Immature natural killer cell (primary cell): ENCODE measurements at places on chromosomes 6 and 20. TPM values are rescaled to one million over a fixed set of nuclear protein-coding genes. Genes with fewer than 3 reads are reported as not detected.

DNA sequence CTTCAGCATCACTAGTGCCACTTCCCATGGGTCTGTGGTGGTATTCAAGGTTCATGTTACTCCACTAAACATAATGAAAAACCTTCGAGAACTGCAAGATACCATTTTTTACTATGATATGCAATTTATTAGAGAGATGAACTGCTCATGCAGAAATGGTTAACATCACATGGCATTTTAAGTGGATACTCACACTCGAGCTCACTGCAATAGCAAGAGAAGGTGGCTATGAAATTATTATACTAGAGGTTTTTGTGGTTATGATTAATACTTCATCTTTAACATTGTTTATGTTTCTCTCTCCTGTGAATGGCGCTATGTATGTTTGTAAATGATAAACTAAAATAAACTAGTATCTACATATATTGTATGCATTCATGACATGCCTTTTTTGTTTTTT is 35.1 kb downstream of the SCAF8 start:
- no peak for DNase-seq

- no peak for DNase-seq
These were observed 27.7 kb downstream of the ZBP1 start for GRCh38 chr20:57592263-57593092.

DNA sequence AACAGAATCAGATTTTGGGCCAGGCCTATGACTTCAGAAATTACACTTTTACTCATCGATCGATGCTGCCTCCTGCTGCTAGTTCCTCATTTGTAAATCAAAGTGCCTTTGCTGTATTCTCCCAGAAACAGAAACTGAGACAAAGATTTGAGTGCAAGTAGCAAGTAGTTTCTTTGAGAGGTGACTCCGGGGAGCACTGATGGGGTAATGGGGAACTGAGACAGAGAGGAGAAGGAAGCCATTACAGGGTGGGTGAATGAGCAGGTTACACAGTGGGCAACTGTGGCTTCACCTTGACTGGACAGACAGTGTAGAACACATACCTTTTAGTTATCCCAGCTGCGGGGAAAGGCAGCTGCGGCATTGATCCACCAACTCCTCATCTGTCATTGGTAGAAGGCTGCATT is 9.7 kb upstream of the CD40 start:
- no peak for DNase-seq

DNA sequence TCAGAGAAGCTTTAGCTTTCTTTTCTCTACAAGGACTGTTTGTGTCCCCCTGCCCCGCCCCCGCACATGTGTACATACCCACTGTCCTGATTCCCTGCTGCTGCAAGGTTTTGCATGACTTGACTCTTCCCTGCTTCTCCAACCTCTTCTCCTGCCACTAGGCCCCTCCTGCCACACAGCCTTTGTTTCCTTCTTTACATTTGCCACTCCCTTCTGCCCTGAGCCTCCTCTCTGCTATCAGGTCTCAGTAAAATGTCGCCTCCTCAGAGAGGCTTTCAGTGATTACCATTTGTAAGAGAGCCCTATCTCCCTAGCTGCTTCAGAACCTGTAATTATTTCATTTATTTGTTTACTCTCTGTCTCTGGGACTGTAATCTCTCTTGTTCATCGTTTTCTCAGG is 56.4 kb upstream of the VSTM2L start:
- no peak for DNase-seq

DNA sequence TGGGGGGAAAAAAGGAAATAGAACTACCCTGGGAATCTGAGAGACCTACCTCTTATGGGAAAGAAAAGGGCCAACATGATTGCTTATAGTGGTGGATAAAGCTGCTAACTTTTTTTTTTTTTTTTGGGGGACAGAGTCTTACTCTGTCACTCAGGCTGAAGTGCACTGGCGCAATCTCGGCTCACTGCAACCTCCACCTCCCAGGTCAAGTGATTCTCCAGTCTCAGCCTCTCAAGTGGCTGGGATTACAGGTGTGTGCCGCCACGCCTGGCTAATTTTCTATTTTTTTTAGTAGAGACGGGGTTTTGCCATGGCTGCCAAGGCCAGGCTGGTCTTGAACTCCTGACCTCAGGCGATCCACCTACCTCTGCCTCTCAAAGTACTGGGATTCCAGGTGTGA is 39.5 kb upstream of the TBC1D22B start:
- no peak for DNase-seq

DNA sequence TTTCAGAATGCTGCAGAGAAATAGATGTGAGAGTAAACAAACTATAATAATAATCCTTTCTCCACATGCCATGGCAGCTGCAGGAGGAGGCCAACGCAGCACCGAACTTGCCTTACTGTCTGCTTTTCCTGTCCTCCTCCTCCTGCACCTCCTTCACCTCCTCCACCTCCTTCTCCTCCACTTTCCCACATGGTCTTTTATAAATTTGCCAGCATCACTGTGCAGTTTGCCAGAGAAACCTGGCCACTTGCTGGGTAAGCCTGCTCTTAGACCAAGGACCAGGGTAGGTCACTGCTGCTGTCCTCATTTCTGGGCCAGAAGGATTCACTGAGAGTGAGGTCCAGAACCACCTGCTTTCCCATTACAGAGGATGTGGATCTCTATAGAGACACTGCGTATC is 8.7 kb downstream of the SGK1 start:
- DNase-seq = no peak

DNA sequence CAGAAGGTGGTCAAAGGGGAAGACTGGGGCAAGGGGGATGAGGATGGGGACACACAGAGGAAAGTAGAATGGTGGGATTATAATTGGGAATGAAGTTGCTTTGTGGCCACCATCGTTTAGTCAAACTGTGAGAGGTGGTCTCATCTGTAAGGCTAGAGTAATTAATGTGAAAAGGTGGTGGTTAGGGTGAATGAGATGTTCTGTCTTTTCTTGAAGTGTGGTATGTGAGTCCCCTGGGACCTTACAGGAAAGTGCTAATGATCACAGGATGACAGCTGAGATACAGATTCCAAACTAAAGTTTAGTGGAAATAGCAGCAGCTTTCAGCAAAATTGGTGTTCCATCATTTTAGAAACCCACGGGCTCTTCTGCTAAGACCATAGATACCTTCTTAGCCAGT is 10.7 kb downstream of the ZFAND3 start:
- no peak for DNase-seq

- DNase-seq = no peak
These were observed 34.0 kb downstream of the SLX4IP start for GRCh38 chr20:10469056-10469455.

DNA sequence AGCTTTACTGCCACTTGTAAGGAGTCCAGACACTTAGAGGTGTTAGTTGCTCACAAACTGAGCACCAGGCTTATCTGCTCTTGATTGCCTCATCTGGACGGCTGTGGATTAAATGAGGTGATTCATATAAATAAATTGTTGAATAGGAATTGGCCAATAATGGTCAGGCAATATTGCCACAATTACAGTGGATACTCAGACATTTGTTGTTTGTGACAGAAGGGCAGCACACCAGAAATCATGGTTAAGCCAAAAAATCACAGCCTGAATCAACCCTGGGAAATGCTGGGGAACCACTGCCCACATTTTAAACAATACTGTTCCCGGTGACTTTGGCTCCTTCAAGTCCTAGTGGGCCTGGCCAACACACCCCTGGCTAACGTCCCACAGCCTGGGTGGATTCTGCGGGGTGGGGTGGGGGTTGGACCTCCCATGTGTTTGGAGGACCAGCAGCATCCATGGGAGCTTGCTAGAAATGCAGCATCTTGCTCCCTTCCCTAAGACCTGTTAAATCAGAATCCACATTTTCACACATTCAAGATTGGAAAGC is 29.5 kb upstream of the SPDEF start:
- no peak for DNase-seq

Gene PHF10
- polyA plus RNA-seq = 13.0 TPM
